ENCODE measurements at places on chromosomes 7 and 10. TPM values are rescaled to one million over a fixed set of nuclear protein-coding genes. Genes with fewer than 3 reads are reported as not detected.

DNA sequence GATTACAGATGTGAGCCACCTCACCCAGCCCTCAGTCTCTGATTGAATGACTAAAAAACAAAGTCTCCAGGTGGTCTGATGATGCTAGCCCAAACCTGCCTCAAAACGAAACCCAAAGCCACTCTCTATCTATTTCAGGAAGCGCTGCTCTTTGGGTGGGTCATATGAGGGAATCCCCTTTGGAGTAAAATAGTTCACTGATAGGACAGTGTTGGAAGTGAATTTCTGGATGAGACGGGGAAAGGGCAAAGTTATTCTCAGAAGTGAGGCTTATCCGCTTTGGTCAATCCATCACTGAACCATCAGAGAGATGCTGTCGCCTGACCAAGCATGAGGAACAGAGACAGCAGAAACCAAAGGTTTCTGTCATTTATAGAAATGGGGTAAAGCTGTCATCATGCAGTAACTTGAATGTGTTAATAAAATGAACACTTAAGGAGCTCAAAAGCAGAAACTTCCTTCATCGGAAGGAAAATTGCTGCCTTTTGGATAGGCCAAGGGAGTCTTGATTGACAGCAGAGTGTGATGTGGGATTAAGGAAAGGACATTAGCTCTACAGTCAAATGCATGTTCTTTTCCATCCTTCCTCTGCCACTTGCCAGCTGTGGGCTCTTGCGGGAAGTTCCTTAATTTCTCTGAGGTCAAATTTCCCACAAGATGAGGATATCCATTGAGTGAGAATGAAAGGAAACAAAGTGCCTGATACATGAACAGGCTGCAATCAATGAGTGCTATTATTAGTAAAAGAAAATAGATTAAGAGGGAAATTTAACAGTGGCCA is 64.9 kb upstream of the C1QL3 start:
- peaks cover 3% of the 10 kb centered on the region for H3K27me3 ChIP-seq
- no peaks in the 10 kb centered on the region for H3K4me1 ChIP-seq
- DNase-seq = no peak
- H3K36me3 ChIP-seq = peaks cover under 1% of the 10 kb centered on the region
- no peak overlapping the region for H3K27ac ChIP-seq

DNA sequence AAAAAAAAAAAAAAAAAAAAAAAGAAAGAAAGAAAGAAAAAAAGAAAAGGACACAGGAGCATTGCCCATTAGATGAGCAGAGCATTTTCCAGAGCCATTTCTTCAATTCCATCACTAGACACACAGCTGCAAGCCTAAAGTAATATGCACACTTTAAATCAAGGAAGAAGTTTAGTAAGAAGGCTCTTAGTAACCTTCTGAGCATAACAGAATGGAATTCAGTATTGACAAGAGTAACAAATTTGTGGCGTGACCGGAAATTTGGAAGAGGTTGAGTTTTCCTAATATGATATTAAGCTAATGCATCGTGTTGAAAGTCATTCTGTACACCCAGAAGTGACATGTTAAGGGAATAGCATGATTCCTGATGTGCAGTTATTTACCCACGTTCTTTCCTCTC is 35.3 kb downstream of the SMURF1 start:
- H3K4me1 ChIP-seq = peaks cover 96% of the 10 kb centered on the region
- peak; percentile 58 for DNase-seq
- H3K36me3 ChIP-seq = peaks cover 9% of the 10 kb centered on the region
- peaks cover 2% of the 10 kb centered on the region for H3K27me3 ChIP-seq
- H3K27ac ChIP-seq = peak overlapping the region; percentile 79

DNA sequence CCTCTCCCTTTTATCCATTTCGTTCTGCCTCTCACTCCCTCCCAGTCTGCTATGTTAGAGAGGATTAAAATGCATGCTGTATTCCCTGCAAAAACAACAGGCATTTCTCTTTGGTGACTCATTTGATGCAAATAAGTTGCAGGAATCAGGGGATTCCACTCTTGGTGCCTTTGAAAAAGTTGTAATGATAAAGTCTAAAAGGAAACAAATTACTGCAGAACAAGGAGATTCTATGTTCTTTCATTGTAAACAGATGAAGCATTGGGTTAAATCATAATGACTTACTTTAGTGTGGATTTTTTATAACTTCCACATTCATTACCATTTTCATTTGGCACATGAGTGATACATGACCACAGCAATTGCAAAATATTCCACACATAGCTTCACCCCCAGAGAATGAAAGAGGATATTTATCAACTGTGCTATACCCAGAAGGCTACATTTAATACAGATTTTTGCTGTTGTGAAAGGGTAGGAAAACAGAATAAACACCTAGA is 33.4 kb upstream of the ABLIM1 start:
- no peak overlapping the region for H3K27ac ChIP-seq
- peak overlapping the region; percentile 26 for H3K4me3 ChIP-seq
- DNase-seq = peak; percentile 65

NACAD gene
- 9.3 TPM for total RNA-seq

DNA sequence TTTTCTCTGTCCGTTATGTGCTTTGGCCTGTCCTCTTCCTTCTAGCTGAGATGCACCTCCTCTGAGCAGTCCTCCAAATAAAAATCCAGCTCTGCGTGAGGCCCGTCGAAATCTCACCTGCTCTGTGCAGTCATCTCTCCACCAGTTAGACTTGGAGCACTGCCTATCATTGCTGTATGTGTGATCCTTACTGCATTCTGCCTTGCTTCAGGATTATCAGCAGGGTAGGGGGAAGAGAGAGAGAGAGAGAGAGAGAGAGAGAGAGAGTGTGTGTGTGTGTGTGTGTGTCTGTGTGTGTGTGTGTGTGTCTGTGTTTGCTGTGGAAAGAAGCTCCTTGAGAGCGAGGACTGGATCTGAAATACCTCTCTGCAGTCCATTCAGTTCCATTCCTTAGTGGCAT is 129.4 kb downstream of the CCNY start:
- no peak overlapping the region for H3K27ac ChIP-seq
- H3K36me3 ChIP-seq = no peaks in the 10 kb centered on the region
- H3K27me3 ChIP-seq = peaks cover 1% of the 10 kb centered on the region
- H3K4me1 ChIP-seq = peaks cover 7% of the 10 kb centered on the region

- H3K4me1 ChIP-seq = no peaks in the 10 kb centered on the region
- DNase-seq = no peak
- no peaks in the 10 kb centered on the region for H3K27me3 ChIP-seq
- no peaks in the 10 kb centered on the region for H3K36me3 ChIP-seq
Measured at GRCh38 chr7:69736126-69736810, 138.0 kb downstream of the AUTS2 start.

GRCh38 chr7:51154201-51154600 is 162.4 kb downstream of the COBL start:
- H3K36me3 ChIP-seq = no peaks in the 10 kb centered on the region
- peaks cover 43% of the 10 kb centered on the region for H3K27me3 ChIP-seq
- no peak overlapping the region for H3K4me3 ChIP-seq
- no peak for DNase-seq
- H3K4me1 ChIP-seq = no peaks in the 10 kb centered on the region
- H3K27ac ChIP-seq = no peak overlapping the region

- no peaks in the 10 kb centered on the region for H3K36me3 ChIP-seq
- H3K27ac ChIP-seq = no peak overlapping the region
- DNase-seq = no peak
- H3K27me3 ChIP-seq = peaks cover 5% of the 10 kb centered on the region
Measured at GRCh38 chr7:34751725-34752643, 94.0 kb downstream of the NPSR1 start.

DNA sequence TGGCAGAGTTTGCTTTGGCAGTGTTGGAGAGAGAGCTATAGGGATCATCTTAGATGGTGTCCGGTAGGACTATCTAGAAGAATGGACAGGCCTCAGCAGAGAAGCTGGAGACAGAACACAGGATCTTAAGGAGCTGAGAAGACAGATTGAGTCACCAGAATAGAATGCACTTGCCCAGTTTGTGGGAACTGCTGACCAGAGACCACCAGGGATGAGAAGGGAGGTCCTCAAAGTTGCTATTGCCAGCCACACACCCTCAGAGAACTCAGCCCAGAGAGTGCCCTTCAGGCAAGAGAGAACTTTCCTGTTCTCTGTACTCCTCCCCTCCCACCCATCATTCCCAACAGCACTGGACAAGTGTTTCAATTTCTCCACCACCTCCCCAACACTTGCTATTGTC is 25.3 kb upstream of the GALNT11 start:
- 0 out of 2 replicates have a peak, but pooled peaks cover 11% of the 10 kb centered on the region for H3K4me1 ChIP-seq
- H3K4me3 ChIP-seq = no peak overlapping the region
- H3K36me3 ChIP-seq = no peaks in the 10 kb centered on the region
- no peak for DNase-seq
- peaks cover 8% of the 10 kb centered on the region for H3K27me3 ChIP-seq

DNA sequence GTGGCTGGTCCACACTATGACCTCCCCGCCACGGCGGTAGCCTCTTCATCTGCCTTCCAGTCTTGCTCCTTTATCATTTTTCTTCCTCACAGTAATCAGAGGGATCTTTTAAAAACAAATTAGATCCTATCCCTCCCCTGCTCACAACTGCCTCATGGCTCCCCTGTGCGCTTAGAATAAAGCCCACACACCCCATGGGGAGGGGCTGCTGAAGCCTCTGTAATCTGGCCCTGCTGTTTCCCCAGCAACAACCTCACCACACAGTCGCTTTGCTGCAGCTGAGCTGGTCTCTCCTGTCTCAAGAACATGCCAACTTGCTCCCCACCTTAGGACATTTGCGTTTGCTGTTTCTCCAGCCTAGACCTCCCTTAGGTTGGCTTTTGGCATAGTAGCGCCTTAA is 41.0 kb downstream of the SP8 start:
- no peak overlapping the region for H3K4me3 ChIP-seq
- H3K27ac ChIP-seq = no peak overlapping the region
- no peak for DNase-seq
- H3K4me1 ChIP-seq = no peaks in the 10 kb centered on the region
- H3K27me3 ChIP-seq = no peaks in the 10 kb centered on the region

DNA sequence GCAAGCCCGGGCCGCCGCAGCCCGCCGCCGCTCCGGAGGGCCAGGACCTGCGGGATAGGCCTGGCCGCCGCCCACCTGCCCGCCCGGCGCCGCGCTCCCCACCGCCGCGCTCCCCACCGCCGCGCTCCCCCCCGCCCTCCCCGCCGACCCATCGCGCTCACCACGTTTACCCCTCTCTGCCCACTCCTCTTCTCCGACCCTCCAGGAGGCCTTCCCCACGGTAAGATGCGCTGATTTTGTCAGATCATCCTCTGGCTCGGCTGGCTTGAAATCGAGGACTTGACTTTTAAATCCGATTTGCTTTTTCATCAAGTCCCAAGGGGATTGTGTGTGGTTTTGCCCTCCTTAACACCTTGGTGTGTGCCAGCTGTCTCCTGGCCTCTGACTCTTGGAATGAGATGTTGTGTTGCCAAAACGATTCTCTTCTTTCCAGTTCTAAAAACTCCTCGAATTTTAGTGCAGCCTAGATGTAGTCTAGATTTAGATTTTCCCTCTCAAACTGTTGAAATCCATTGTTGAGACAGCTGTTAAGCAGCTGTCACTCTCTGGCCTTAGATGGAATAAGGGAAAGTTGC is 738 bp downstream of the POM121 start:
- peak overlapping the region; percentile 95 for H3K4me3 ChIP-seq
- peaks cover 24% of the 10 kb centered on the region for H3K4me1 ChIP-seq
- peaks cover 36% of the 10 kb centered on the region for H3K36me3 ChIP-seq
- peaks cover 7% of the 10 kb centered on the region for H3K27me3 ChIP-seq

- H3K27ac ChIP-seq = no peak overlapping the region
- H3K27me3 ChIP-seq = peaks cover 1% of the 10 kb centered on the region
- DNase-seq = no peak
- H3K36me3 ChIP-seq = no peaks in the 10 kb centered on the region
- no peak overlapping the region for H3K4me3 ChIP-seq
- peaks cover 22% of the 10 kb centered on the region for H3K4me1 ChIP-seq
Measured at GRCh38 chr7:110010359-110010758, 1080.6 kb upstream of the LRRN3 start.

- DNase-seq = no peak
- peaks cover 14% of the 10 kb centered on the region for H3K4me1 ChIP-seq
- no peaks in the 10 kb centered on the region for H3K27me3 ChIP-seq
- H3K36me3 ChIP-seq = no peaks in the 10 kb centered on the region
Measured at GRCh38 chr10:61620506-61620905, 42.2 kb upstream of the CABCOCO1 start.

DNA sequence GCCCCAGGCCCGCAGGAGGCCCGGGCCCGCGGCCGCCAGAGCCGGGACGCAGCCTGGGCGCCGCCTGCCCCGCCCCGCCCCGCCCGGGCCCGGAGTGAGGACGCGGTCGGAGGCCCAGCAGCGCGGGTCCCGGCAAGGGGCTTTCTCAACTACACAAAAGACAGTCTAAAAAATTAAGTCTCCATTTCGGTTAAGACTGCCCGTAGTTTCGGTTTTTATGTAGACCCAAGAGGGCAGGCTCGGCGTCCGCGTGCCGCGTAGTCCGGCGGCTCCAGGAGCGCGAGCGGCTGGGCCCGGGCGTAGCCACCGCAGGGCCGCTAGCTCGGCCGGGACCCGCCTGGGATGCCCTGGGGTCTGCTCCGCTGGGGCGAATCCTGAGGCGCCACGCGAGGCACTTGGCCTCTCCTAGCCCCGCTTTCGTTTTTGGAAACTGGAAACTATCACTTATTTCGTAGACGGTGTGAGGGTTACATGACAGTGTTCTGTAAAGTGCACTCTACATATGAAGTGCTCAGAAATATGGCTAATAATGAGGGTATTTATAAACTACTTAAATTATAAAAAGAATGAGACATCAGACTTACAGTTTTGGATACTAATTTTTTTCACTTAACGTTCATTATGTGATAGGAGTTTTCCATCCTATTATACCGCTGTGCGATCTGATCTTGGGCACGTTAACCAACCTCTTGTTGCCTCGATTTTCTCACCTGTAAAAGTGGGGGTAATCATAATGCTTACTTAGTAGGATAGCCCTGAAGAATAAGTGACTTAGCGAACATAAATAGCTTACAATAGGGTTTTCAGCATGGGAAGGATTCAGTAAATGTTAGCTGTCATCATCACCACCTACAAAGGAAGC is 573 bp downstream of the BLVRA start:
- no peaks in the 10 kb centered on the region for H3K36me3 ChIP-seq
- H3K4me3 ChIP-seq = peak overlapping the region; percentile 88
- H3K27ac ChIP-seq = peak overlapping the region; percentile 51
- H3K4me1 ChIP-seq = peaks cover 51% of the 10 kb centered on the region

GRCh38 chr10:68633816-68634466 is 73.8 kb downstream of the TET1 start:
- no peak overlapping the region for H3K27ac ChIP-seq
- no peak overlapping the region for H3K4me3 ChIP-seq
- no peak for DNase-seq
- peaks cover 16% of the 10 kb centered on the region for H3K36me3 ChIP-seq
- peaks cover 35% of the 10 kb centered on the region for H3K4me1 ChIP-seq

DNA sequence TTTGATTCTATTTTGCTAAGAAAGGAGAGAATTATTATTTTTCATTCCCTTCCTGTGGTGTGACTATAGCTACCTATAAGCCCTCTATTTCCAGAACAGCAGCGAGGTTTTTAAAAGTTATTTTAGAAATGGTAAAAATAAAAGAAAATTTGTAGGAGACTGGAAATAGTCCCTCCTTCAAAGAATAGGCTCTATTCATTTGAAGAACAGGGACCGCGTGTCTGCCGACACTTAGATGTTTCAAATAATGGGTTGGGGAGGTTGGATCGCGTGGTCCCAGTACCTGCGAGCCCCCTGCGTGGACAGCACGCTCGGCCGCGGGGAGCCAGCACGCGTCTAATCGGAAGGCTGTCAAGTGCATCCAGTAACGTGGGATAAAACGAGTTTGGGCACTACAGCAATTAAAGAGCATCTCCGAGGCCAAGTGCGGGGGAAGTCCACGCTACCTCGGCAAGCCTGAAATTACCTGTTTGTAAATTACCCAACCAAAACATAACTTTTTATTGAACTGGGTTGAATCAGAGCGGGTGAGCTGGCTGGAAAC is 1.0 kb downstream of the CACNA2D1 start:
- peak overlapping the region; percentile 96 for H3K4me3 ChIP-seq
- no peak for DNase-seq
- no peaks in the 10 kb centered on the region for H3K27me3 ChIP-seq
- H3K4me1 ChIP-seq = peaks cover 39% of the 10 kb centered on the region
- H3K36me3 ChIP-seq = no peaks in the 10 kb centered on the region

ATOH7 gene
- not detected for total RNA-seq

All from HFFc6 (cell line).